ENCODE measurements at places on chromosomes 2 and 18. TPM values are rescaled to one million over a fixed set of nuclear protein-coding genes. Genes with fewer than 3 reads are reported as not detected.

DNA sequence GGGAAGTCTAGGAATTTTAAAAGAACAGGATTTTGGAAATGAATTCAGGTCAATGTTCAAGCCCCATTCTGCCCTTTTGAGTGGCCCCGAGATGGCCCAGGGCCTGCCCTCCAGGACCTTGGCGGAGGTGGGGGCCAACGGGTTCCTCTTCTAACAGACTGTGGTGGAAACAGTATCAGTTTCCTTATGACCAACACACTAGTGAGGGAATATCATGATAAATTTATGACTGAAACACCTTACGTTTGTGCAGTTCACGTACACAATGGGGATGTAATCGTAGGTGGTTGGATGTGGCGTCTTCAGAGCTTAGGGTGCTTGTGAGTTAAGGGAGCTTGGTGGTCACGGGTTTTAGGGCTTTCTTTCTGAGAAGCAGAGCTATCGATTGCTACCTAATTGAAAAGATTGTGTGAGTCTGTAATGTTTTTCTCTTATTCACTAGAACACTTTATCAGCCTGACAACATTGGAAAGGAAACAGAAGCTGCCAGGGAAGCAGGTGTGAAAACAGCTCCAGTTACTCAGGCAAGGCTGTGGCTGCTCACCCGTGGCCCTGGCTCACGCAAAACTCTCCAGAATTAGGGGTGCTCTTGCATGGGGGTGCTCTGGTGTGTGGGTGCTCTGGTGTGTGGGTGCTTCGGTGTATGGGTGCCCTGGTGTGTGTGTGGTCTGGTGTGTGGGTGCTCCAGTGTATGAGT lies 165.3 kb downstream of the SNTG2 start:
- H3K27me3 ChIP-seq = 0 out of 2 replicates have a peak, but pooled peaks cover 3% of the 10 kb centered on the region
- no peak for DNase-seq
- 0 out of 2 replicates have a peak, but pooled peaks cover 5% of the 10 kb centered on the region for H3K36me3 ChIP-seq
- no peak overlapping the region for H3K4me3 ChIP-seq

GRCh38 chr18:8807488-8807805 lies 102.1 kb downstream of the MTCL1 start:
- H3K4me1 ChIP-seq = peaks cover 68% of the 10 kb centered on the region
- no peak overlapping the region for H3K4me3 ChIP-seq
- no peak for DNase-seq

Gene ARHGEF4
- 1.3 TPM for total RNA-seq

- no peak for DNase-seq
- H3K27me3 ChIP-seq = no peaks in the 10 kb centered on the region
- no peaks in the 10 kb centered on the region for H3K4me1 ChIP-seq
- no peak overlapping the region for H3K27ac ChIP-seq
These were observed 128.2 kb downstream of the KCNH7 start for GRCh38 chr2:162710287-162710890.

Gene CCL20
- not detected for total RNA-seq

Gene SERPINB2
- 91.2 TPM for total RNA-seq

Gene FBXO15
- 1.6 TPM for total RNA-seq

DNA sequence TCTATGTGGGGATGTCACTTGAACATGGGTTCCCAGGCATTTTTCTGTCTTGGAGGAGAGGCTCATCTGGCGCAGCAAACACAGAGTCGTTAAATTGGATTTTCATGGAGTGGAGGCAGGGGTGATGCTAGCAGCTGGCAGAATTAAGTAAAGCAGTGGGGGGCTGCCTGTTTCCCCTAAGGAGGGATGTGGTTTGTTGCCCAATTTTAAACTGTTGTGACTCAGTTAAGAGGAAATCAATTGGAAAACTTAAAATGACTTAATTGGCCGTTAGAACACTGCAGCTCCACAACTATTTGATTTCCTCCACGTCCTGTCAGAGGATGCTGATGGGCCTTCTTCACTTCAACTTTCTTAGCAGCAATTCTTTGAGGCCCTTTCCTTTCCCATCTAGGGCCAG lies 354.1 kb upstream of the ATP5MC3 start:
- peaks cover 2% of the 10 kb centered on the region for H3K27me3 ChIP-seq
- no peak overlapping the region for H3K27ac ChIP-seq
- no peak for DNase-seq
- H3K36me3 ChIP-seq = no peaks in the 10 kb centered on the region

DNA sequence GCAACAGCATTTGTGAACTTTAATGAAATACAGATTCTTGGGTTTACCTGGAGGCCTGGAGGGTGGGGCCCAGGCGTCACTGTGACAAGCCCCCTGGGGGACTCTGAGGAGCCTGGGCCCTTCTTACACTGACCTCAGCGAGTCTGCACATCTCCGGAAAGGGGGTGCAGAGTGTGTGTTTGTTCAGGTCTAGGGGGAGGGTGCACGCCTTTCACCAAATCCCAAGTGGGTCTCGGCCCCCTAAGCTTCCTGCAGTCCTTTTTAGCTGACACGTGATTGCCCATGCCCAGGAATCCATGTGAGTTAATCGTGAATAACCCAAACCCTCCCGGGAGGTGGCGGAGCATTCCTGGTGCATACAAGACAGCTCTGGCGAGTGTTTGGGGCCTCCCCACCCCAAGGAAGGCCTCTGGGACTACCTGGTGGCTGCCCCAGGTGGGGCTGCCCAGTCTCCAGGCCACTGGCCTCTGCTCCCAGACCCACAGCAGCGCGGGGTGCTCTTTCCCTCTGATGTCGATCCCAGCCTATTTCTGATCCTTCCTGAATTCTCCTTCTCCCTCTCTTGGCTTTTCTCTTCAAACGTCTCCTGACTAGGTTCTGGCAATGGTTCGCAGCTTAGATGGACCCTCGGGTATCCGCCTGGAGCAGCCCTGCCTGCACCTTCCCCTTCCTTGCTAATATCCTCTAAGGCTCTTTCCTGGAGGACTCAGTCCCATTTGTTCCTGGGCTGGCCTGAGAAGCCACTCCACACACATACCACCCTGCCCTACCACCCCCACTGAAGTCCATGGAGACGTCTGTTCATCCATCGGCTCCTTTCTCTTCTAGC lies 10.0 kb downstream of the NGEF start:
- DNase-seq = no peak
- H3K27me3 ChIP-seq = peaks cover 33% of the 10 kb centered on the region
- H3K36me3 ChIP-seq = no peaks in the 10 kb centered on the region
- no peaks in the 10 kb centered on the region for H3K4me1 ChIP-seq
- no peak overlapping the region for H3K27ac ChIP-seq
- H3K4me3 ChIP-seq = no peak overlapping the region

DNA sequence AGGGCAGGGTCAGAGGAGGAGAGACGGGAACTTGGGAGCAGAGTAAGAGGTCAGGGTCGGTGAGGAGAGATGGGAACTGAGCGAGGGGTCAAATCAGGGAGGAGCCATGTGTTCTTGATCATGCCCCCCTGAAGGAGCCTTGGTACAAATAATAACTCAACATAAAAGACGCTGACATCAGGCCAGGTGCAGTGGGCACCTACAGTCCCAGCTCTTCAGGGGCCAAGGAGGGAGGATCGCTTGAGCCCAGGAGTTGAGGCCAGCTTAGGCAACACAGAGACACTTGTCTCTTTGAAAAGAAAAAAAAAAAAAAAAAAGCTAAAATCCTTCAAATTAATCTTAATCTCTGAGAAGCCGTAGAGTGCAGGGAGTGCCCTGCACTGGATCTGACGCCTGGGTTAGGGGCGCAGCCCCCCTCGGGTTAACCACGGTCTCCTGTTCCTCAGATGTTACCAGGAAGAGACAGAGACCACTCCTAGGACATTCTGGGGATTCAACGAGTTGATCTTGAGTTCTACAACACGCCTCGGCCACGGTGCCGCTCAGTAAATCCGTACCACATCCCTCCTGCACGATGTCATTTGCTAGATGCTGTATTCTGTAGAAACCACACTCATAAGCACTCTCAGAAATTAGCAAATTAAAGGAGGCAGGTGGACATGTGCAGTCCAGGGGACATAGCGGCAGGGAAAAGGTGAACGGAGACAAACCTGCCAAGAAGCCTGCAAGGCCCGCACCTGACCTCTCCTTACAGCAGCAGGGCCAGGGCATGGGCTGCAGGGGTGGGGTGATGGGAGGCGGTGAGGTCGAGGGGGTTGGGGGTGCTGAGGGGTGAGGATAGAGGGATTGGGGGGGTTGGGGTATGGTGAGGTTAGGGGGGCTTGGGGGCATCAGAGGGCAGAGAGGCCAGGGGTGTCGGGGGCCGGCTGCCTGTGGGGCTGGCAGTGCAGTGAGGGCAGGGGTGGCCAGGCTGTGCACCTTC lies 29.2 kb downstream of the SLC66A2 start:
- H3K4me3 ChIP-seq = no peak overlapping the region
- DNase-seq = no peak
- no peak overlapping the region for H3K27ac ChIP-seq
- H3K36me3 ChIP-seq = peaks cover 37% of the 10 kb centered on the region
- H3K27me3 ChIP-seq = no peaks in the 10 kb centered on the region

Gene ESPNL
- 3.9 TPM for total RNA-seq

Gene DQX1
- total RNA-seq = not detected

GRCh38 chr2:133710613-133711012 lies 142.3 kb upstream of the NCKAP5 start:
- peak; percentile 52 for DNase-seq
- H3K36me3 ChIP-seq = peaks cover 12% of the 10 kb centered on the region
- 0 out of 2 replicates have a peak, but pooled peaks cover 2% of the 10 kb centered on the region for H3K27me3 ChIP-seq
- H3K4me1 ChIP-seq = peaks cover 48% of the 10 kb centered on the region
- H3K27ac ChIP-seq = no peak overlapping the region

Gene CFAP65
- total RNA-seq = not detected

Gene RAPH1
- total RNA-seq = 50.9 TPM

GRCh38 chr18:69617888-69618287 lies 217.2 kb downstream of the DOK6 start:
- no peak overlapping the region for H3K4me3 ChIP-seq
- no peaks in the 10 kb centered on the region for H3K27me3 ChIP-seq
- no peak overlapping the region for H3K27ac ChIP-seq
- DNase-seq = no peak
- 0 out of 2 replicates have a peak, but pooled peaks cover 4% of the 10 kb centered on the region for H3K36me3 ChIP-seq

- H3K36me3 ChIP-seq = peaks cover 8% of the 10 kb centered on the region
- H3K27me3 ChIP-seq = peaks cover 44% of the 10 kb centered on the region
- H3K4me1 ChIP-seq = peaks cover 20% of the 10 kb centered on the region
- H3K4me3 ChIP-seq = no peak overlapping the region
- DNase-seq = peak; percentile 45
These were observed 4.2 kb upstream of the POU3F3 start for GRCh38 chr2:104849618-104850141.

Gene ELOA2
- total RNA-seq = not detected

DNA sequence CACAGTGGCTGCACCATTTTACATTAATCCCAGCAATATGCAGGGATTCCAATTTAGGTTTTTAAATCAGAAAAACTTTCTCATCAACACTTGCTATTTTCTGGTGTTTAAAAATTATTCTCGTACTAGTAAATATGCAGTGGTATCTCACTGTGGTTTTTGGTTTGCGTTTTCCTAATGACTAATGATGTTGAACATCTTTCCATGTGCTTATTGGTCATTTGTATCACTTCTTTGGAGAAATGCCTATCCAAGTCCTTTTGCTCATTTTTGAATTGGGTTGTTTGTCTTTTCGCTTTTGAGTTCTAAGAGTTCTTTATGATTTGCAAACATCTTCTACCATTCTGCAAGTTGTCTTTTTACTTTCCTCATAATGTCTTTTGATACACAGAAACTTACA lies 62.1 kb upstream of the TCF7L1 start:
- no peak overlapping the region for H3K4me3 ChIP-seq
- no peaks in the 10 kb centered on the region for H3K36me3 ChIP-seq
- peak; percentile 10 for DNase-seq
- H3K27me3 ChIP-seq = peaks cover 9% of the 10 kb centered on the region

Gene ZAP70
- not detected for total RNA-seq

DNA sequence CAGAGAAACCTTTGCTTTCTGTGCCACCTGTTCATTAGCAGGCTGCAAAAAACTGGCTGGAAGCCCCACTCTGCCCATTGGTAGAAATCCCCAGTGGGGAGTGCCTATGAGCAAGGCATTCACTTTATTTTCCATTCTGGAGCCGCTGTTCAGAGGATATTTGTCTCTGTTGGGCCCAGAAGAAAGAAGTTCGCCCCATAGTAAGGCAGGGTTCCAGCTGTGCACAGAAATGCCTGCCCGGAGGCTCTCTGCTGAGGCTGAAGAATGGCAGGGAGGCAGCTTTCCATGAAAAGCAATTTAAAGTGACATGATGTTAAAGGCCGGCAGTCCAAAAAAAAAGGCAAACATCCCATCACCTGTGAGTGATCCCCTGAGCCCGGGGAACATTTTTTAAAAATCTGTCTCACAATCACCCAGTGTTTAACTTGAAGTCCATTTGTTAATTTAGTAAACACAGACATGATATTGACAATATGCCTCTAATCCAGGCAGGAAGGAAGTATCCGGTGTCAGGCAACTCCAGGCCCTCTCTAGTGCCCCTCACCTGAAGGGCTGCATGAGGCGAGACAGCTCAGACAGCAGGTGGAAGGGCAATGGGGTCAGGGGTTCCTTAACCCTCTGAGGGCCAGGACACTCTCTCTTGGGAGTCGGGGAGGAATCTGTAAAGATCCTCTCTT lies 265.1 kb upstream of the SIX2 start:
- no peak for DNase-seq
- no peaks in the 10 kb centered on the region for H3K36me3 ChIP-seq
- H3K4me3 ChIP-seq = no peak overlapping the region
- H3K27me3 ChIP-seq = peaks cover 13% of the 10 kb centered on the region
- peaks cover 19% of the 10 kb centered on the region for H3K4me1 ChIP-seq

Gene EFHD1
- 2.6 TPM for total RNA-seq

Gene KCNG3
- total RNA-seq = not detected

DNA sequence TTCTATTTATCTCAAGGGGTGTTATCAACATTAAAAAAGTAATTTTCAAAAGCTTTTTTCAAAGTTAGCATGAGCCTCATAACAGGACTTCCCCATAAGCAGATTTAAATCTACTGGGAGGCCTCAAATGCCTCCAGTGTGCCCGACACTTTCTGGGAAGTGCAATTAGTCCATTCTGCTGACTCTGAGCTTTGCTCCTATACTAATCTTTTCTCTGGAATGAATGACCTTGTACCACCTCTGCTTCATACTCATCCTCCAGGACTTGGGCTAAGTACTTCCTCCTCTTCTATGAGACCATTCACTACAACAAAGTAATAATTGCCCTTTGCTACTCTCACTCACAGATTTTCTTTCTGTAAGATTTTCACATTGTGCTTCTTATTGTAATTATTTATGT lies 111.1 kb downstream of the RIT2 start:
- H3K4me3 ChIP-seq = no peak overlapping the region
- no peaks in the 10 kb centered on the region for H3K27me3 ChIP-seq
- H3K36me3 ChIP-seq = no peaks in the 10 kb centered on the region
- no peaks in the 10 kb centered on the region for H3K4me1 ChIP-seq

DNA sequence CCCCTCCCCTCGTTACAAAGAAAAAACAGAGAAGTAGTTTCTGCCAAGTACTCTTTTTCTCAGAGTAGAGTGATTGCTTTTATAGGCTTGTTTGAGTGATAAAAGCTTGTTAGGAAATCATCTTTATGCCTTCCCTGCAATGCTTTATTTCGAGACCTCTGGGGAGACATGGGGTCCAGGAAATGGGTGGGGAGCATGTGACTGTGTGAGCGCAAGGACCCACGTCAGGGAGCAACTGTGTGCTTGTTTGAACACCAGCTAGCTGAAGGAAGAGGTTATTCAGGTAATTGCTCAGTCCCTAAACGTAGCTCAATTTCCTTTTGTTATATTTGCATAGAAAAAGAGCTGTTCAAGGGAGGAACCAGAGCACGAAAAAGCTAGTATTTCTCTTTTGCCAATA lies 187.3 kb downstream of the FAM210A start:
- H3K27me3 ChIP-seq = no peaks in the 10 kb centered on the region
- H3K4me1 ChIP-seq = no peaks in the 10 kb centered on the region
- no peak overlapping the region for H3K4me3 ChIP-seq
- no peak for DNase-seq

Gene CROCC2
- total RNA-seq = not detected
